Foreskin keratinocyte (primary cell): ENCODE measurements at places on chromosomes 5 and 9. TPM values are rescaled to one million over a fixed set of nuclear protein-coding genes. Genes with fewer than 3 reads are reported as not detected.

- DNase-seq = no peak
Measured at GRCh38 chr5:91468651-91469422, 85.7 kb upstream of the ARRDC3 start.

- peak; percentile 81 for DNase-seq
Measured at GRCh38 chr9:18493451-18493993, 19.6 kb downstream of the ADAMTSL1 start.

- no peak for DNase-seq
Measured at GRCh38 chr9:87065981-87066380, 118.7 kb upstream of the GAS1 start.

- DNase-seq = no peak
Measured at GRCh38 chr5:59732301-59732700, 161.2 kb downstream of the PDE4D start.

Gene ZFYVE16
- total RNA-seq = 18.2 and 20.0 TPM in 2 replicates

DNA sequence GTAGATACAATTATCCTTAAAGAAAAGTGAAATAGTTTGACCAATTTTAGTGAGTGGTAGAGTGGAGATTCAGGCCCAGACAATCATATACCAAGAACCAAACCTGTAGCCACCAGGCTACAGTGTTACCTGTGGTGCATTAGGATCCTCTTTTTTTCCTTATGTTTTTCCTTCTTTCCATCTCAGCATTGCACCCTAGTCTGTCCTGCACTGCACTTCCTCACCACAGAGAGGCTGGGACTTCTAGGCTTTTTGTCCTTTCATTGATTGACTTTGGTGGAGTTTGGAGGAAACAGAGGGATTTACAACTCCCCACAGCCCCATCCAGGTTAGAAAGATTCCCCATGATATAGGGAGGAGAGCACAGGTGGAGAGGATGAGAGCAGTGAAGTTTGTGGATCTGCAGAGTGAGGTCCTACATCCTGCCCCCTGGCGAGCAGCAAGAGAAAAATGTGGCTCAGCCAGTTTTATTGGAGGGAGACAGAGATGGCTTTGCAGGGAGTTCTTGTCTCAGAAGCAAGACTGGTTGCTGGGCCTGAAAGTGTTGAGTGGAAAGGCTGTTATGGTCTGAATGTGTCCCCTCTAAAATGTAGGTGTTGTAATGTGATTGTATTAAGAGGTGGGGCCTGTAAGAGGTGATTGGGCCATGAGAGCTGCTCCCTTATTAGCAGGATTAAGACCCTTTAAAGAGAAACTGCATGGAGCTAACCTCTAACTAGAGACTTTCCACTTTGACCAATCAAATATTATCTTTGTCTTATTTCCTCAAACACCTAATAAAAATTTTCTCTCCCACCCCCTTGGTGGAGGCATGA is 36.2 kb downstream of the KIF4B start:
- DNase-seq = no peak

DNA sequence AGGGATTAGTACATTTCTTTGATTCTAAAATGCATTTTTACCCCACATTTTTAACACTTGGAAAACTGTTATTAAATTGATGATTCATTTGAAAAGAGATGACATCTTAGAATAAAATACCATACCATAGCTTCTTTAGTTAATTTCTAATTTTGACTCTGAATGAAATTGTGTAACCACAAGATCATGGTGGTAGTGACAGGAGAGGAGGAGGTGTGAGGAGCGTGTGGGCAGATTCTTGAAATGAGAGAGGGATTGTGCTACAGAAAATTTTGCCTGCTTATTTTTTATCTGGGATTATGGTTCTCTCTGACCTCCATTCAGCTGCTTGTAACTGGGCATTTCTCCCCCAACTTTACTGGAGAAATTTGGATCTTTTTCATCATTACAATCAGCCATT is 173.3 kb upstream of the CLINT1 start:
- no peak for DNase-seq

DNA sequence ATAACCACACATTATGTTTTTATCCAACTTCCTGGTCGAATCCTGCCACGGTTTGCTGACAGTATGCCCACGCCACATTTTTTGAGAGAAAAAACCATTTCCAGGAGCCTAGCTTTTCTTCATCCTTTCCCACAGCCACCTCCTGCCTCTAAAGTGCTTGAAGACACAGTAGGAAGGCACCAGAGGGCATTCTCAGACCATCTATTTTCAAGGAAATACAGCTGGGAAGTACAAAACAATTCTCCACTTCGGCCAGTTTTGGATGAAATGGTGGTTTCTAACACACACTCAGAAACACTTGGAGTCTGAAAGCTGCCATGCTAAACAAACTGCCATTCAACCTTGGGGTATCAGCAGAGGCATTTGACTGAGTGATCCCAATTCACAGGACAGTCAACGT is 86.3 kb upstream of the RPS23 start:
- DNase-seq = no peak

GRCh38 chr5:168740811-168741213 is 161.6 kb upstream of the PANK3 start:
- DNase-seq = no peak

DNA sequence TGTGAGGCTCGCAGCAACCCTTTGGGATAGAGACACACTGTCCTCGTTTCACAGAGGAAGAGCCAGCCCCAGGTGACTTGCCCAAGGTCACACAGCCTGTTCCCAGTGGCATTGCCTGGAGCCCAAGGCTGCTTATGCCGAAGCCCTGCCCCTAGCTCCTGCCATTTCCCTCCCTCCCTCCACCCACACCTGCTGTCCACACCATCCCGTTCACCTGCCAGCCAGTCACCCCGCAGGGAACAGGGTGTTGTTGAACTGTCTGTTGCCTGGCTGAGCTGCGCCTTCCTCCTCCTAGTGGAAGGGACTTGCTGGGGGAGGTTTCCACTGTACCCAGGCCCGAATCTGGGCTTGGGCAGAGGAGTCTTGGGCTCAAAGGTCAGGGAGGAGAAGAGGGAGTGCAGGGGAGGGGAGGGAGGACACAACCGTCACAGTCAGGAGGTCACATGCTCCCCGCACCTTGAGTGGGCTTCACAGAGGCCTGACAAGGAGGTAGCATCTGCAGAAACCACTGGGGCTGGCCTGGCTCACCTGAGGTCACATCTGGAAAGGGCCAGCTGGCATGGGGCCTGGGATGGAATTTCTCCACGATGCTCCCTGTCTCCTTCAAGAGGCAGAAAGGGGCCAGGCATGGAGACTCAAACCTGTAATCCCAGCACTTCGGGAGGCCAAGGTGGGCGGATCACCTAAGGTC is 6.3 kb downstream of the TTC16 start:
- DNase-seq = no peak

Gene MARVELD2
- 23.1 and 23.7 TPM in 2 replicates for total RNA-seq

- no peak for DNase-seq
Measured at GRCh38 chr9:68443624-68444023, 87.2 kb downstream of the PGM5 start.

Gene OR1Q1
- not detected in 2 replicates for total RNA-seq

- DNase-seq = no peak
Measured at GRCh38 chr9:80784647-80785046, 904.7 kb downstream of the TLE1 start.

Gene ROR2
- 1.2 and 2.0 TPM in 2 replicates for total RNA-seq

GRCh38 chr9:94166236-94166975 is 82.1 kb downstream of the PTPDC1 start:
- DNase-seq = peak; percentile 95

Gene CCNI2
- 0.37 and 0.39 TPM in 2 replicates for total RNA-seq
